Activated CD8-positive, alpha-beta T cell treated with anti-CD3 and anti-CD28 coated beads, Interleukin-2, amount 10 ng/mL, durations not matched to agents 7 days and 5 days (primary cell): ENCODE measurements at places on chromosomes 4 and X. TPM values are rescaled to one million over a fixed set of nuclear protein-coding genes. Genes with fewer than 3 reads are reported as not detected.

MGARP gene
- 0.26 TPM for total RNA-seq

FAM47A gene
- not detected for total RNA-seq

DNA sequence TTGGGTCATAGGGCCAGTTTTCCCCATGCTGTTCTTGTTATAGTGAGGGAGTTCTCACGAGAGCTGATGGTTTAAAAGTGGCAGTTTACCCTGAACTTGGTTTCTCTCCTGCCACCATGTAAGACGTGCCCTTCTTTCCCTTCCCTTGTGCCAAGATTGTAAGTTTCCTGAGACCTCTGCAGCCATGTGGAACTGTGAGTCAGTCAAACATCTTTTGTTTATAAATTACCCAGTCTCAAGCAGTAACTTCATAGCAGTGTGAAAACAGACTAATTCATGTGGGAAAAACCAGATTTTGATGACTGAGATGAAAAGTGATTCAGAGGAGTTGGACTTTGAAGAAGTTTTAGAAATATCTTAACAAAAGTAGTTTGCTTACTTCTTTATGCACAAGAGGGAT, 101.4 kb downstream of the ARHGAP10 start:
- H3K36me3 ChIP-seq: no peaks in the 10 kb centered on the region
- H3K27ac ChIP-seq: no peak overlapping the region
- no peak overlapping the region for H3K4me3 ChIP-seq
- H3K27me3 ChIP-seq: no peaks in the 10 kb centered on the region
- no peak for DNase-seq
- H3K4me1 ChIP-seq: no peaks in the 10 kb centered on the region

GRCh38 chrX:100623001-100623400, 13.6 kb downstream of the TSPAN6 start:
- H3K4me1 ChIP-seq: peaks cover 10% of the 10 kb centered on the region
- peaks cover 6% of the 10 kb centered on the region for H3K27me3 ChIP-seq
- no peak overlapping the region for H3K4me3 ChIP-seq
- H3K36me3 ChIP-seq: no peaks in the 10 kb centered on the region

GRCh38 chr4:10773656-10774055, 89.1 kb upstream of the CLNK start:
- no peak overlapping the region for H3K27ac ChIP-seq
- no peaks in the 10 kb centered on the region for H3K4me1 ChIP-seq
- H3K4me3 ChIP-seq: no peak overlapping the region
- H3K36me3 ChIP-seq: no peaks in the 10 kb centered on the region

GRCh38 chrX:154348646-154349358, 25.6 kb downstream of the FLNA start:
- peaks cover 58% of the 10 kb centered on the region for H3K4me1 ChIP-seq
- no peak overlapping the region for H3K4me3 ChIP-seq
- peaks cover 32% of the 10 kb centered on the region for H3K36me3 ChIP-seq
- peak overlapping the region; percentile 49 for H3K27ac ChIP-seq
- no peaks in the 10 kb centered on the region for H3K27me3 ChIP-seq

GRCh38 chr4:176238826-176239225, 30.2 kb downstream of the ASB5 start:
- DNase-seq: no peak
- no peaks in the 10 kb centered on the region for H3K4me1 ChIP-seq
- H3K4me3 ChIP-seq: no peak overlapping the region
- H3K36me3 ChIP-seq: no peaks in the 10 kb centered on the region
- no peak overlapping the region for H3K27ac ChIP-seq
- H3K27me3 ChIP-seq: peaks cover 2% of the 10 kb centered on the region

- H3K27me3 ChIP-seq: no peaks in the 10 kb centered on the region
- no peak for DNase-seq
- no peaks in the 10 kb centered on the region for H3K4me1 ChIP-seq
- no peak overlapping the region for H3K4me3 ChIP-seq
- H3K36me3 ChIP-seq: no peaks in the 10 kb centered on the region
Observed at GRCh38 chr4:57607566-57608180, 497.5 kb upstream of the IGFBP7 start.

- H3K27ac ChIP-seq: no peak overlapping the region
- no peaks in the 10 kb centered on the region for H3K4me1 ChIP-seq
- DNase-seq: no peak
- no peak overlapping the region for H3K4me3 ChIP-seq
Observed at GRCh38 chrX:127190381-127190780, 370.9 kb downstream of the PRR32 start.

- H3K27me3 ChIP-seq: no peaks in the 10 kb centered on the region
- H3K4me3 ChIP-seq: no peak overlapping the region
- no peaks in the 10 kb centered on the region for H3K36me3 ChIP-seq
Observed at GRCh38 chr4:168751263-168752225, 254.7 kb downstream of the PALLD start.

DNA sequence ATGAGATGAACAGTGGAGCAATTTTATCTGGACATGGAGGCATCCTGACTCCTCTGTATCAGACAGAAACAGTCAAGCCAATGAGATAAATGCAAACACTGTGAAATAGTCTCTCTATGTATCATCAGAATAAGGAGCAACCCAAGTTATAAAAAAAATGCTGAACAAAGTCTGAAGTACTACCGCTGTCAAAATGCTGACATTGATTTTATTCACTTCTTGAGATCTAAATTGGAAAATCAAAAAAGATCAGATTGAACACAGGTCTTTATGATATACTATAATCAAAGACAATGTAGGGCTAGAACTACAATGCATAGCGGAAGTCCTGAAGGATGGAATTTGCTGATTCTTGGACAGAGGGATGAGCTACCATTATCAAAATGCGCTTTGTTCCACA, 76.1 kb downstream of the FTHL17 start:
- DNase-seq: no peak
- H3K27me3 ChIP-seq: no peaks in the 10 kb centered on the region
- peaks cover 5% of the 10 kb centered on the region for H3K4me1 ChIP-seq
- no peak overlapping the region for H3K4me3 ChIP-seq
- H3K27ac ChIP-seq: no peak overlapping the region

DNA sequence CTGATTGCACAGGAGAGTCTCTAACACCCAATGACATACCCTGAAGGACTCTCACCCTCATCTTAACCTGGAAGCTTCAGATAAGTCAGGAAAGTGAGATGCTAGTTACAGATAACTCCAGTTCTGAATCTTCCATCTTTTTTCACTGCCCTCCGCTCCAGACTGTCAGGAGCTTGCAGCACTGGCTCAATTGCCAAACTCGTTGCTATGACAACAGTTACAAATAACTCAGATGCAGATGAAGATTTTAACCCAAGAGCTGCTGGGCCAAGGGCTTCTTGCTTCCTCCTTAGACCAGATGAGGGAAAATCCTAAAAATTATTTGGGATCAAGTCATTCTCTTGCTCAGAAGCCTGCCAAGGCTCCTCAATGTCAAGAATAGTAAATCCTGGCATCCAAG, 109.1 kb upstream of the HUWE1 start:
- H3K4me1 ChIP-seq: peaks cover 29% of the 10 kb centered on the region
- no peak overlapping the region for H3K27ac ChIP-seq
- no peak for DNase-seq
- peaks cover 2% of the 10 kb centered on the region for H3K36me3 ChIP-seq

- H3K27ac ChIP-seq: no peak overlapping the region
- DNase-seq: no peak
- no peaks in the 10 kb centered on the region for H3K36me3 ChIP-seq
- no peaks in the 10 kb centered on the region for H3K4me1 ChIP-seq
Observed at GRCh38 chr4:121594796-121595526, 101.8 kb downstream of the ANXA5 start.
